ENCODE measurements at places on chromosomes 5 and 9. TPM values are rescaled to one million over a fixed set of nuclear protein-coding genes. Genes with fewer than 3 reads are reported as not detected.
A peak's percentile ranks its signal among the peaks of the same experiment; 100 is the strongest.

DNA sequence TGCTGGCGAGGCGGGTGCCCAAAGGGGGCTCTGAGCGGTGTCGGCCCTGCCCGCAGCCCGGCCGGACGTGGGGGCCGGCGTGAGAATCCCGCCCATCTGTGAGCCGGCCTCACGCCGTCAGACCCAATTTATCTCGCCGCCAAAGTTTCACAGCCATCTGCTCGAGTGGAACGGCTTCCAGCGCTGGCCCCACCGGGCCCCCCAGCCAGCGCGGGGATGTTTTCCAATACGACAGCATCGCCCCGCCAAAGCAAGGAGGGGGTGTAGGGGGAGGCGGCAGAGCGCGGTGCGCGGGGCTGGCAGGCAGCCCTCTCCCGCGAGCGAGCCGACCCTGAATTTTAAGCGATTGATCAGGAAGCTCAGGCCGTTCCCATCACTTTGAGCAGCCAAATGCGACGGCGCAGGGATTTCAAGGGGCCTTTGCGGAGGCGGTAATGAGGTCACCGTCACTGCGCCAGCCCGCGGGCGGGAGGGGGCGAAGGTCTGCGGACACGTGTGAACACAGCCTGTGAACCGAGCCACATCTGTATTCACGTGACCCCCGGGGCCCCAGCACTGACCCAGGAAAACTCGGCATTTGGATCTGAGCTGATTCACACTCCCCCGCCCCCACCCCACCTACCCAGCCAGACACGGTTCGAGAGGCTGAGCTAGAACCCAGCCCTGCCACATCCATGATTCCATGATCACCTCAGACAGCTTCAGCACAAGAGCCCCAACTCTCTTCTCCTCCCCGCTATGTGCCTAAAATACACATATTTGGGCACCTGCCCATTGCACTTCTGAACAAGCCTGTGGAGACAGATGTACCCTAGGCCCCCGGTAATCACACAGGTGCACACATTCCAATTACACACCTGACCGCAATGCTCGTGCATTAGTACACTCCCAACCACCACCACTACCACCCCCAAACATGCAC lies 47.8 kb upstream of the PSD2 start:
- DNase-seq = peak; percentile 37

GRCh38 chr9:133876144-133876543 lies 116.0 kb downstream of the VAV2 start:
- DNase-seq = no peak

DNA sequence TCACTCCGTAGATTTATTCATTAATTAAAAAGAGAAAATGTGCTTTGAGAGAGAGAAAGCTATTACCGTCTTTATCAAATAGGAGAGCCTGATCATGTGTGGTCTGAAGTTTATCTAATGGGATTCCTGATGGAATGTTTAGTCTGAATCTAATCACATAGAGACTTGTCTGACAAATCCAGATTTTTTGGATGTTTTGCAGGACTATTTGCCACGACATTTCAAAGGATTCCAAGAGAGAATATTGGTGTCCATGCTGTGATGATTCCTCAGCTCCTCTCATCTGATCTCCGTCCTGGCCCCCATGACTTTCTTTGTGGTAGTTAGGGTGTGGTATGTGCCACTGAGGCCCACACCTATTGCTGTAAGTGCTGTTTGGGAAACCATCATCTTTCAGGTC lies 20.1 kb upstream of the CDKN2B start:
- DNase-seq = no peak

GRCh38 chr9:107539427-107540163 lies 50.0 kb upstream of the KLF4 start:
- DNase-seq = no peak

GRCh38 chr5:177300951-177301350 lies 2.6 kb downstream of the RAB24 start:
- no peak for DNase-seq

GRCh38 chr5:50655810-50656205 lies 10.6 kb upstream of the PARP8 start:
- peak; percentile 54 for DNase-seq

DNA sequence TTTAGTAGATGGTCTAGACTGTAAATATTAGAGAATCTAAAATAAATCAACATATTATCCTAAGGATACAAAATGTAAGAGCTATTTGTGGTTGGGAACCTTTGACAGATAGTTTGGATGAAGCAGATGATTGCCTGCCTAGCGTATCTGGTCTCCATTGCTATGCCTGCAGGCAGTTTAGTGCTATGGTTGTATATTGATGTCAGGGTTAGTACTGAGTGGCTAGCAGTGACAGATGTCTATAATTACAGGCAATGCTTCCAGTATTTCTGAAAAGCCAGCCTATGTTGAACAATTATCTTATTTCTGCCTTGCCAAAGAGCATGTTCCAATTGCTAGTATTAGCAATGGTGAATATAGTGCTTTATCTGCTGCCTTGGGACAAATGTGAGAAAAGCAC lies 151.3 kb upstream of the TLX3 start:
- DNase-seq = no peak

Gene COMMD10
- total RNA-seq = 32.8 TPM

Gene IL17B
- total RNA-seq = 0.52 TPM

DNA sequence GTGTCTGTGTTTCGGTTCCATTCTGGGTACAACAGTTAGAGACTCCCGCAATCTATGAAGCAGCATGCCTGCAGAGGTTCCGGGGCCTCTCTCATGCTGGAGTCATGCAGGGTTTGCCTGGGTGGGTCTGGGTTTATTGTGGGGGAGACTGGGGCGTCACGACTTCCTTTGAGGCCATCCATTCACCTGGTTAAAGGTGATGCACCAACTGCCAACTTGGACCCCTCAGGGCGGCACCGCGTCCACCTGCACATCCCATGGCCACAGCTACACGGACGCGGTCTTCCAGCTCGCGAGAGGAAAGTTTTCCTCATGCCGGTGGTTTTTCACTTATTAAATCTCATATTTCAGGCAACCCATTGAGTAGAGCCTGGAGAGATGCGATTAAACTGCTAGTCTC lies 30.9 kb upstream of the IRX4 start:
- no peak for DNase-seq

Gene TEX48
- total RNA-seq = not detected

GRCh38 chr5:77882670-77883257 lies 106.6 kb upstream of the TBCA start:
- DNase-seq = no peak

- DNase-seq = no peak
Observed at GRCh38 chr9:124035001-124035650, 23.6 kb downstream of the LHX2 start.

Gene OTULINL
- 9.9 TPM for total RNA-seq

- no peak for DNase-seq
Observed at GRCh38 chr5:163261647-163262269, 175.6 kb upstream of the CCNG1 start.

Gene F2RL2
- 1.9 TPM for total RNA-seq

GRCh38 chr9:87590996-87591395 lies 93.3 kb downstream of the DAPK1 start:
- DNase-seq = no peak

GRCh38 chr9:68905129-68905528 lies 108.8 kb downstream of the PRKACG start:
- no peak for DNase-seq

DNA sequence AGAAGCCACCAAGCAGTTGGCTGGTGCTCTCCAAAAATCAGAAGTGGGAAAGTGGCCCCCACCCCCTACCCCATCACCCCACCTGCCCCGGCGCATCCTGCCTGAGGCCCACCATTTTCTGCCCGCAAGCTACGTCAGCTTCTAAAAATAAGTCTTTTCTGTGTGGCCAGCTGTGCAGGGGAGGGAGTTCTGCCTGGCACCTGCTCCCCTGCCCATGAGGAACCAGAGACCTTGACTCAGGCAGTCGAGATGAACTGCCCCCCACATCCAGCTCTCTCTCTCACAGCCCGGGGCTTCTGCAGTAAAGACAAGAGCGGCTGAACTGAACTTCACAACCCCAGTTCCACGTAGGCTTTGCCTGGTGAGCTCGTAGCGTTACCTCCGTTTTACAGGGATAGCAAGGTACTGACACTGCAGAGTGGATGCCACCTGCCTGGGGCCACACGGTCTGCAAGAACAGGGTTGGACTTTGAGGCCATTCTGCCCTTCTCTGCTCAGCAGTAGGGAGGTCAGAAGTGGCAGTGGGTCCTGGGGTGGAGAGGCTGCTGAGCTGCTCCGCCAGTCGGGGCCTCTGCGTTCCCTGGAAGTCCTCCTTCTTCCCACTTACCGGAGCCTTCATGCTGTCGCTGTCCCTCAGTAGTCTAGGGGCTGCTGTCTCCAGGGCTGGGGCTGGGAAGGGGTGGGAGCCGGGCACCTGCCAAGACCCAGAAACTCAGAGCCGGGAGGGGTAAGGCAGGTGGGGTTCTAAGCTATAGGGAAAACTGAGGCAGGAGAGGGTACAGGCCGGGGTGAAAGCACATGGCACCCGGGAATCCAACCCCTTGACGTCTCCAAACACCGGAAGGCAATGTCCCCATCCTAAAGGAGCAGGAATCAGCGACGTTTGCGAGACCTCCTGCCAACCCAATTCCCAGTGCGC lies 781 bp downstream of the ST6GALNAC4 start:
- DNase-seq = no peak

GRCh38 chr9:37936376-37936775 lies 32.4 kb upstream of the SLC25A51 start:
- DNase-seq = no peak

- DNase-seq = no peak
Observed at GRCh38 chr5:116157902-116158301, 73.1 kb downstream of the COMMD10 start.

Gene IL9
- not detected for total RNA-seq

GRCh38 chr5:155936520-155937406 lies 390.2 kb upstream of the SGCD start:
- no peak for DNase-seq

DNA sequence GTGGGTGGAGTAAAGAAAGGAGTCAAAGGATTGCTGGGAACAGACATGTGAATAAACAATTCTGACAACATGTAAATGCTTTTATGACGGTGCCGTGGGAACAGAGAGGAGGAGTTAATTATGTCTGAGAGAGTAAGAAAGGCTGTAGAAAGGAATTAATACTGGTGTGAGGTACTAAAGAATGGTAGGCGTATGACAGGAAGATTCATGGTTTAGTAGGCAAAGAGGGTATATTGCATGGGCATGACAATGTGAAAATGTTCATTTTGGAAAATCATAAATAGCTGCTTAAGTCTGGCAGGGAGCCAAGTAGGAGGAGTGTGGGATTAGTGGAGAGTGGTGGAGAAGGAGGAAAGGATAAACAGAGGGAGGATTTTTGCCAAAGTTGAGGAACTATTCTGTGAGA lies 19.7 kb downstream of the NAA35 start:
- no peak for DNase-seq

- no peak for DNase-seq
Observed at GRCh38 chr9:135066291-135066690, 21.2 kb upstream of the OLFM1 start.

Gene C5orf46
- not detected for total RNA-seq

DNA sequence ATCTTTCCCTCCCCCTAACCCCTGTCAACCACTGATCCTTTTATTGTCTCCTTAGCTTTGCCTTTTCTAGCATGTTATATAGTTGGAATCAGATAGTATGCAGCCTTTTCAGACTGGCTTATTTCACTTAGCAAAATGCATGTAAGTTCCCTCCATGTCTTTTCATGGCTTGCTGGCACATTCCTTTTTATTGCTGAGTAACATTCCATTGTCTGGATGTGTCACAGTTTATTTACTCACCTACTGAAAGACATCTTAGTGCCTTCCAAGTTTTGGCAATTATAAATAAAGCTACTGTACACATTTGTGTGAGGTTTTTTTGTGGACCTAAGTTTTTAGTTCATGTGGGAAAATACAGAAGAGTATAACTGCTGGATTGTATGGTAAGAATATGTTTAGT lies 230.1 kb downstream of the PBX3 start:
- no peak for DNase-seq

- DNase-seq = no peak
Observed at GRCh38 chr9:95606489-95607350, 89.9 kb upstream of the PTCH1 start.

DNA sequence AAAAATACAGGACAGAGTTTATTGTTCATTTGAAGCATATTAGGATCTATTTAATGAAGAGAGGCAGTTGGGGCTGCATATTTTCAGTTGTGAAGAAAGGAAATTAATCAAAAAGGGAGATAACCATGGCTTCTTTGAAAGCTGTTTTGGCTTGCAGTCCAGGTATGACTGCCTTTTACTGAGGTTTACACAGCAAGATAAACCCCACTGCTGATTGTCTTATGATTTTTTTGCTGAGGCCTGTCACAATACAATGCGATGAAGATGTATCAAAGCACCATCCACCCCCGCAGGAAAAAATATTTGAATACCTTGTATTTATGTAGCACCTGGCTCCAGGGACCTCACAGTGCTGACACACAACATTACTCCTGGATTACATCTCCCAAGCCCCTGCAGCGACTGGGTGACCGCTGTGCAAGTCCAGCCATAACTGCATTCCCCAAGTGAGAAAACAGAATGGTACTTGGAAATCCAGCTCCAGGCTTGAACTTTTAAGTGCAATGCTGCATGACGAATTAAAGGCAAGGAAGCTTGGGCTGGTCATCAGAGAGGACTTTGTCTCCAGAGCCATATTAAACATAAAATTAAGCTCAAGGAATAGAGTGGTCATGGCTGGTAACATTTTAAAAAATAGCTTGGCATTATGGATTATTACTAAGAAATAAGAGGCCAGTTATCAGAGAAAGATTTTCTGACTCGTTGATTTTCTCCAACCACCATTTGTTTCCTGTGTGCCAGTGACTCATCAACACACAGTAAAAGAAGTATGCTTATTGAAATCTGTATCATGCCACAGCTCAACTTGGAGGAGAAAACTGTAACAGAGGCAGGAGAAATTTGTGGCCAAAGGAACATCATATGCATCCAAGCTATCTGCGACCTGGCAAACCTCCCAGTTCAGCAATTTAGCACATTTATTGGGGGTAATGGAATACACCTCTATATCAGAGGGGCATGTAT lies 374.2 kb downstream of the MAN2A1 start:
- DNase-seq = no peak

Data from mucosa of gallbladder (tissue), 1 donor.